Progenitor cell of endocrine pancreas (in vitro differentiated cells): ENCODE measurements at places on chromosomes 16 and 17.

- no peak overlapping the region for H3K27ac ChIP-seq
- no peak overlapping the region for H3K4me3 ChIP-seq
- H3K36me3 ChIP-seq = no peaks in the 10 kb centered on the region
- H3K27me3 ChIP-seq = peaks cover 17% of the 10 kb centered on the region
- H3K4me1 ChIP-seq = no peaks in the 10 kb centered on the region
- no peak for DNase-seq
These were observed 12.2 kb downstream of the ADAP2 start for GRCh38 chr17:30933966-30934365.

DNA sequence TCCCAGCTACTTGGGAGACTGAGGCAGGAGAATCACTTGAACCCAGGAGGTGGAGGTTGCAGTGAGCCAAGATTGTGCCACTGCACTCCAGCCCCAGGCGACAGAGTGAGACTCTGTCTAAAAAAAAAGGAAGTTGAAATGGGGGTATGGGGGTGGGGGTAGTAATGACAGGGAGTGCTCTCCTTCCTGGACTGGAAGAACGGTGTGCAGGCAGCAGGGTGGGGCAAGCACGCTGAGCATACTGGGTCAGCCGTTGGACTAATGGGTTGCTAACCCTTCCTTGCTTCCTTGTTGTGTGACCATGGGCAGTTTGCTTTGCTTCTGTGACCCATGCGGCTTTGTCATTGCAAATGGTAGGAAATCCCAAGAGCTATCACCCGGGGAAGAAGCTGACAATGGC is 16.5 kb downstream of the KATNIP start:
- no peaks in the 10 kb centered on the region for H3K27me3 ChIP-seq
- H3K4me3 ChIP-seq = no peak overlapping the region
- no peak for DNase-seq
- H3K4me1 ChIP-seq = peaks cover 3% of the 10 kb centered on the region

GRCh38 chr16:20865420-20866131 is 34.6 kb downstream of the DCUN1D3 start:
- no peak overlapping the region for H3K4me3 ChIP-seq
- peaks cover 7% of the 10 kb centered on the region for H3K36me3 ChIP-seq

GRCh38 chr17:32917081-32917480 is 10.9 kb upstream of the TMEM98 start:
- H3K4me3 ChIP-seq = no peak overlapping the region
- peaks cover 5% of the 10 kb centered on the region for H3K4me1 ChIP-seq
- no peaks in the 10 kb centered on the region for H3K27me3 ChIP-seq
- DNase-seq = no peak

- no peaks in the 10 kb centered on the region for H3K4me1 ChIP-seq
- H3K27ac ChIP-seq = no peak overlapping the region
- DNase-seq = no peak
- H3K4me3 ChIP-seq = no peak overlapping the region
These were observed 179.1 kb downstream of the RBFOX1 start for GRCh38 chr16:7511549-7512260.
